MM.1S (cell line): ENCODE measurements at places on chromosomes 3 and 15.

- H3K4me3 ChIP-seq, result no peak overlapping the region
- H3K36me3 ChIP-seq, result no peaks in the 10 kb centered on the region
- no peaks in the 10 kb centered on the region for H3K4me1 ChIP-seq
- DNase-seq, result no peak
Measured at GRCh38 chr3:145246291-145246690, 914.7 kb downstream of the PLOD2 start.

- DNase-seq, result no peak
- H3K4me1 ChIP-seq, result peaks cover 69% of the 10 kb centered on the region
- H3K4me3 ChIP-seq, result no peak overlapping the region
- H3K36me3 ChIP-seq, result no peaks in the 10 kb centered on the region
Measured at GRCh38 chr3:95352471-95352870, 1289.6 kb downstream of the NSUN3 start.

DNA sequence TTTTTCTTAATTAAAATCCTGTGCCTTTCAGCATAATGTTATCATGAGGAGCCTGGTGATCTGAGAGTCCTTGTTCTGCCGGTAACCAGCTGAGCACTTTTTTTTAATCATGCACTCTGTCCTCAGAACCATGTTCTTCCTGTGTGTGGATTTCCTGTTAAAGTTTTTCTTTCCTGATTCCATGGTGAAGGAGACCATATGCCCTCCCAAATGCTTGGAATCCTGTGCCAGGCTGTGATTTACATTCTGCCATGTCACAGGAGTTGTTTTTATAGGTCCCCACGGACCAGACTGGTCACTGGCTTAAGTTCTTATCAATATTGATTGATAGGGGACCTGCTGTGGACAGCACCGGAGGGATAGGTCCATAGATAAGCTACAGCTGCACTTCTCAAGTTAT is 257.8 kb downstream of the SLCO3A1 start:
- no peaks in the 10 kb centered on the region for H3K27me3 ChIP-seq
- H3K4me1 ChIP-seq, result peaks cover 4% of the 10 kb centered on the region; the same call in 1 of the 2 replicates
- no peak overlapping the region for H3K4me3 ChIP-seq
- no peak overlapping the region for H3K27ac ChIP-seq

DNA sequence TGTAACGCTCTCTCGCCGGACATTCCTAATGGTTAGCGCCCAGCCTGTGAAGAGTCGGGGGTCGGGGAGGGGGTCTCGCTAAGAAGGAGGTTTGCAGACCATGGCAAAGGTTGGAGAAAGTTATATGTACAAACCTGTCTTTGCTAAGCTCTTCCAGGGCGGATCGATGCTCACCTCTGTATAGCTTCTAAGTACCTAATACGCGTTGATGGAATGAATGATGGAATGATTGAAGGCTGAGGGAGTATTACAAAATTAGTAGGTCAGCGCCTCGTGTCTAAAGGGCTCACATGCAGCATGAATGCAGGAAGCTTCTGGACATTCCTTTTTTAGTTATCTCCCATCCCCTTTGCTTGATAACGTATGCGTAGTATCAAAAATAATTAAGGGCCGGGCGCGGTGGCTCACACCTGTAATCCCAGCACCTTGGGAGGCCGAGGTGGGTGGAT is 305 bp upstream of the KPNA1 start:
- H3K4me3 ChIP-seq, result peak overlapping the region; percentile 85
- H3K4me1 ChIP-seq, result peaks cover 7% of the 10 kb centered on the region
- DNase-seq, result no peak
- no peaks in the 10 kb centered on the region for H3K36me3 ChIP-seq
- peak overlapping the region; percentile 95; the same call in 1 of the 2 replicates for H3K27ac ChIP-seq

DNA sequence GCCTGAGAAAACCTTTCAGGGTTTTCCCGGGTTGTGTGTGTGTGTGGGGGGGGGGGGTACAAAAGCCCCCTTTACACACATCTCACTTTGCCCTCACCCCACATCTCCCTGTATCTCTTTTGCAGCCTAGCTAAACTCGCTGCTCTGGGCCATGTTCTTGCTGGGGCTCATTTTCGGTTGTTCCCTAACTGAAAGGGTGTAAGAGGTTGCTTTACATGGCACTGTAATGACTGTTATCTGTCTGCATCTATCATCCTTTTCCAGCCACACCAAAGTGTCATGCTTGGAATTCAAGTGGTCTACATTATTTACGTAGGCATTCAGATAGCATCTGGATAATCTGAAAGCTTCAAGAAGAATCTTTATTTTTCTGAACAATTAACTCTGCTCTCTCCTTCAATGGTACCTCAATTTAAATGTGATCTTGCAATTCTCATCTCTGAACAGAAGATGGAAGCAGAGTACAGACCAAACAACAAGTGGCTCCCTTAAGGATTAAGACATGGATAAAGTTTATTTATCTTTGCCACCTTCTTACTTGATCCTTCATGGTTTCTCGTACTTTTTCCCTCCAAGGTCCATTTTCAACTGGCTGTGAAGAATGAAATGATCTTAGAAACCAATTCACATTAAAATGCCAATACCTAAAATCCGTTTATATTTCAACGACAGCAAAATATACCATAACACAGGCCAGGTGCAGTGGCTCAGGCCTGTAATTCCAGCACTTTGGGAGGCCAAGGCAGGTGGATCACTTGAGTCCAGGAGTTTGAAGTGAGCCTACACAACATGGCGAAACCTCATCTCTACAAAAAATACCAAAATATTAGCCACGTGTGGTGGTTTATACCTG is 34.9 kb downstream of the DCLK3 start:
- H3K4me1 ChIP-seq, result no peaks in the 10 kb centered on the region
- H3K4me3 ChIP-seq, result no peak overlapping the region
- DNase-seq, result peak; percentile 35

GRCh38 chr3:111159391-111159790 is 87.8 kb downstream of the NECTIN3 start:
- no peak overlapping the region for H3K27ac ChIP-seq
- no peaks in the 10 kb centered on the region for H3K36me3 ChIP-seq
- no peaks in the 10 kb centered on the region for H3K27me3 ChIP-seq
- no peak overlapping the region for H3K4me3 ChIP-seq
- no peak for DNase-seq
- H3K4me1 ChIP-seq, result no peaks in the 10 kb centered on the region

- DNase-seq, result no peak
- no peak overlapping the region for H3K4me3 ChIP-seq
Measured at GRCh38 chr15:52255008-52255407, 40.6 kb downstream of the MYO5C start.

- no peaks in the 10 kb centered on the region for H3K36me3 ChIP-seq
- no peaks in the 10 kb centered on the region for H3K4me1 ChIP-seq
- H3K4me3 ChIP-seq, result no peak overlapping the region
- no peaks in the 10 kb centered on the region for H3K27me3 ChIP-seq
- DNase-seq, result no peak
Measured at GRCh38 chr3:191634902-191635301, 173.9 kb downstream of the PYDC2 start.

GRCh38 chr15:48862705-48863104 is 15.2 kb upstream of the EID1 start:
- peaks cover 5% of the 10 kb centered on the region; the same call in 1 of the 2 replicates for H3K4me1 ChIP-seq
- DNase-seq, result peak; percentile 34
- H3K4me3 ChIP-seq, result no peak overlapping the region
- H3K36me3 ChIP-seq, result no peaks in the 10 kb centered on the region

DNA sequence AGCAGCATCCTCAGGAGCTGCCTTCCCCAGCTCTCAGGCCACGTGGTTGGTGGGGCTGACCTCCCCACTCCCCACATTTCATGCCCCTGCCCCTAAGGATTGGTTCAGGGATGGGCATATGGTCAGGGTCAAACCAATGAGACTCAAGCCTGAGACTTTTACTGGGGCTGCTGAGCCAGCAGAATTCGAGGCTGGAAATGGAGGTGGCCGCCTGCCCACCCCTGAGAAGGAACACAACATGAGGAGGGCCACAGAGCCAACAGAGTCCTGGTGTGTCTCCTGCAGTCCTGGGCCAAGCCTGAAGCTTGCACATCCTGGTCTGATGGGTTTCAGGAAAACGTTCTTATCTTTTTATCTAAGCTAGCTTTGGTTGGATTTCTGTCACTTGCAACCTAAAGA is 5.9 kb downstream of the EHD4 start:
- DNase-seq, result no peak
- no peak overlapping the region for H3K4me3 ChIP-seq
- no peaks in the 10 kb centered on the region for H3K36me3 ChIP-seq

DNA sequence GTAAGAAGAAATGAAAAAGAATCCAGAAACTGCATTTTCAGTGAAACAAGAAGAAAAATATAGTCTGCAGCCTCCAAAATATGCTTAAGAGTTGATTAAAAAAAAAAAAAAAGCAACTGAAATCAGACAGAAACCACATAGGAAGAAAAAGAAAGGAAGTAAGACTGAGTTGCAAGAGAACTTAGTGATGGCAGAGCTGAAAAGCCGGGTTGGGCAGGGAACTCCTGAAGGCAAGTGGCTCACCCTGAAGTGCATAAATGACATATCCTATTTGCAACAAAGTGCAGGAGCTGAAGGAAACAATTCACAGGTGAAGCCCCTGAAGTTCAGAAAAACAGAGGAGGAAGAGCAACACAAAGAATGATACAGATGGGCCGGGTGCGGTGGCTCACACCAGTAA is 108.8 kb upstream of the SLC25A36 start:
- H3K27ac ChIP-seq, result peak overlapping the region; percentile 5; the same call in 1 of the 2 replicates
- peak; percentile 60 for DNase-seq
- no peaks in the 10 kb centered on the region for H3K27me3 ChIP-seq
- peaks cover 12% of the 10 kb centered on the region for H3K4me1 ChIP-seq

DNA sequence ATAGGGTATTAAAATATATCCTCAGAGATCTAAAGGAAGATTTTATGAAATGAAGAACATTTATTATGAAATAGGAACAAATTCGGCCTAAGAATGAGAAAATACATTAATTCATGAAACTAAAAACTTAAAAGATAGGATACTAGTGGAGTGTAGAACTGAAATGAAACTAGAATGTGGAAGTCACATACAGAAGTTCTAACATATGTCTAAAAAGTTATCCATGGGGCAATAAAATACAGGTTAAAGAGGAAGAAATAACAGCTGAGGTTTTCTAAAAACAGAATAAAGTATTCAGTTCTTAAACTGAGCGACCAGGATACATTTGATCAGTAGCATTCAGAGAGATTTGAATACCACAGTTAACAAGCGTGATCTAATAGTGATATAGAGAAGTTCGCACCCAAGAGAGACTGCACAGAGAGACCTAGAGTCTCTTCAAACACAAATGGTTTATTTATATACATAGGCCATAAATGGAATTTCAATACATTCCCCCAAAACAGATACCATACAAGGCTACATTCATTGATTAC is 85.9 kb downstream of the FEZF2 start:
- no peak overlapping the region for H3K4me3 ChIP-seq
- no peaks in the 10 kb centered on the region for H3K4me1 ChIP-seq
- no peak overlapping the region for H3K27ac ChIP-seq
- H3K36me3 ChIP-seq, result no peaks in the 10 kb centered on the region
- no peaks in the 10 kb centered on the region for H3K27me3 ChIP-seq
- no peak for DNase-seq

DNA sequence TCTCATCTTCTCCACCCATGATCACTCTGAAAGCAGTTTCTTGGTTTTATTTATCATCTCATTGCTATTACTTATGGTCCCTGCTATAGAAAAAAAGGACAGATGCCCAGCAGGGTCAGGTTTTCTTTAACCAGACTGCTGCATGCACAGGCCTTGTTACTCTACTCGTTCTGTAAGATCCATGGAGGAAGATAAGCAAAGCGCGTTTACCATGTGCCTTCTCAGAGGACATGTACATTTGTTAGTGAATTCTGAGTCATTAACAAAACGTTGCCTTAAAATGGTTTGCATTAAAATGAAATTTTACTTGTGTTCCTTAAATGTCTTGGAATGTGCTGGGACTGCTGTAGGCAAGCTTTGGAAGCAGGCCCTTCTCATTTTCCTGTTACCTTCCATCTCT is 657.3 kb upstream of the KCNMB2 start:
- DNase-seq, result no peak
- H3K36me3 ChIP-seq, result no peaks in the 10 kb centered on the region
- H3K27me3 ChIP-seq, result no peaks in the 10 kb centered on the region
- H3K4me1 ChIP-seq, result no peaks in the 10 kb centered on the region

DNA sequence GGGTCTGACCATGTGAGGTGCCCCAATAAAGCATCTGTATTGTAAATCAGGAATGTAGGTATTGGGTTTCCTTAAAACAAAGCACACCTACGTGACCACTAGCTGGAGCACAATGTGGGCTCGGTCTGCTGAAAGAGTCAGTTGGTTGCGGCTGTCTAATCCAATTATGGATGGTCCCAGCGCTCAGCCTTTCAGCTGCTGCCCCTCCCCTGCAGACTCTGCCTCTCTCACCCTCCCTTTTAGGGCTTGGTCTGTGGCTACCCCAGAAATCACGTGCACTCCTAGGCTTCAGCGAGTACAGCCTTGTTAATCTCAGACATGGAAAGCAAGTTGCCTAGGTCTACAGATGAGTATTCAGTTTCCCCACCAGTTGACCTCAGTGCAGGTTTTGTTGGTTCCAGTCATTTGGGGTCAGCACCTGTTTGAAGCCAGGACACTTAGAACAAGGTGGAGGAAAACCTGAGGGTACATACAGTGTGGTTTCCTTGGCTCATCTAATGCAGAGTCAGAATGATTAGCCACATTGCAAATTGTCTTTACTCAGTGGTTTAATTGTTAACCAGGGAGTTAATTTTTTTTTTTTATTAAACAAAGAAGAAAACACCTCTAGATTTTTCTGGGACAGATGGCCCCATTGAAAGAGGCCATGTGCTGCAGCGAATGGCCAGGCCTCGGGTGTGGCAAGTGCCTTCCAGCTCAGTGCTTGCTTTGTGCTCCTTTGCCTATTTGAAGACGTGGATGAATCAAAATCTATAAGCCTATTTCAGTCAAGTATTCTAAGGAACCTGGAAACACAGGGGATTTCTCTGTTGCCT is 137.7 kb downstream of the IGF1R start:
- DNase-seq, result no peak
- H3K27me3 ChIP-seq, result no peaks in the 10 kb centered on the region

- no peaks in the 10 kb centered on the region for H3K27me3 ChIP-seq
- H3K27ac ChIP-seq, result no peak overlapping the region
- DNase-seq, result no peak
- H3K4me1 ChIP-seq, result peaks cover 11% of the 10 kb centered on the region
Measured at GRCh38 chr3:31247850-31248562, 284.7 kb upstream of the STT3B start.
